ENCODE measurements at places on chromosomes 13 and 19.

DNA sequence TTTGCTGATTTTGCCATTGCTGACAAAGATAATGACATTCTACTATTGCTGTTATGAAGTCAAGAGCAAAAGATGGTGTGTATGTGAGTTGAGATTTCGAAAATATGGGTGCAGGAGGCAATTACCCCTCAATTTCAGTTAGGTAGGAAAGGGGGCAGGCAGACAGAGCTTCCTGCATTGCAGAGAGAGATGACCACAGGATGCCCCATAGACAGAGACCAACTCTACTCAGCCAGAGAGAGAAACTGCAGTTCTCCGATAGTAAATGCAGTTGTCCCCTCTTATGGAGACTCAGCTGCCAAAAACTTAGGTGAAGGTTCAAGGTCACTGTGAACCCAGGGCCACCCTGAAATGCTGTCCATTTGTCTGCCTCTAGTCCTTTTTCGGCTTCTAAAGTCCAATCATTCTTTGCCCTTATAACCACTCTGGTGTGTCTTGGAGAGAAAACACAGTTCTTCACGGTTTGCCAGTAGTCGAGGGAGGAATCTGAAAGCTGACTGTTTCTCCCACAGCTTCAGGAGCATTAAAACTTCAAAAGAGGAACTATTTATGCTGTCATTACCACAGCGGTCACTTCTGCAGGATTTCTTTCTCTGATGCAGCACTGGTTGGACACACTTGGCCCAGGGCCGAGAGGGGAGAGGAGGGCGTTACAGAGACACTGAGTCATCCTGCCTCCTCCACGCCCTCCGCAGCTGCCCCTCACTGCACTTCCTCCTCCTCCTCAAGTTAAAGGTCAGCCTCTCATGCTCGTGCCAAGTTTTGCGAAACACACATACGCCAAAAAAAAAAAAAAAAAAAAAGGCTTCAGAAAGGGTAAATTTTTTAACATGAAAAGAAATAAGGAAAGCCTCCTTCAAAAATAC, 264.3 kb downstream of the FOXO1 start:
- DNase-seq = no peak

DNA sequence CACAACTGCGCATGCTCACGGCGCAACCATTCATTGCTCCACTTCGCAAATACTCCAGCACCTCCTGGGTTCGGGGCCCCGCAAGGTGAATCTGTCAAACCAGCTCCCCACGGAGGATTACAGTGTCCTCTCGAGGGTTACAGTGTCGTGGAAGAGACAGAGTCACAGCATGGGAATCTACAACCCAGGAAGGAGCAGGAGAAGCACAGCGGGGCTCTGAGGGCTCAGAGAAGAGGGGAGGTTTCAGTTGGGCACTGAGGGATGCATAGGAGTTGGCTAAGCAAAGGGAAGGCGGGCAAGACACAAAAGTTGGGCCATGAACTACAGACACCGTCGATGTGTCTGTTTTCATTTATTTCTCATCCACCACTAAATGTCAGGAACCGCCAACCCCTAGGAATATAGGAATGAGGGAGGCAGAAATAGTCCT, 1.0 kb upstream of the GTF2F1 start:
- DNase-seq = no peak

- no peak for DNase-seq
These were observed 3.5 kb upstream of the OBI1 start for GRCh38 chr13:78662467-78662866.

GRCh38 chr19:49749771-49750170, 13.3 kb downstream of the TSKS start:
- no peak for DNase-seq

DNA sequence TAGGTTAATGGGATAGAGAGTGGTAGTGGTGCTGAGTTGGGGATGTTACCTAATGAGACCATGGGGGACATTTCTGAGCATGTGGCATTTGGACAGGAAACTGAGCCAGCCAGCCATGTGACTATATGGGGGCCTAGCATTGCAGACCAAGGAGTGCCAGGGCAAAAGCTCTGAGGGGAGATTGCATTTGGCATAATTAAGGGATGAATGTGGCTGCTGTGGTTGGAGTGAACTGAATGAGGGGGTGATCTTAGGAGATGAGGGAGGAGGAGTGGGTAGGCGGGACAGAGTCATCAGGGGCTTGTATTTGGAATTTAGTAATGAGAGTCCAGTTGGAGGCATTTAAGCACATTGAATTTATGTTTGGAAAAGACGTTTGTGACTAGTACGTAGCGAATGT, 6.6 kb downstream of the PCCA start:
- DNase-seq = no peak

DNA sequence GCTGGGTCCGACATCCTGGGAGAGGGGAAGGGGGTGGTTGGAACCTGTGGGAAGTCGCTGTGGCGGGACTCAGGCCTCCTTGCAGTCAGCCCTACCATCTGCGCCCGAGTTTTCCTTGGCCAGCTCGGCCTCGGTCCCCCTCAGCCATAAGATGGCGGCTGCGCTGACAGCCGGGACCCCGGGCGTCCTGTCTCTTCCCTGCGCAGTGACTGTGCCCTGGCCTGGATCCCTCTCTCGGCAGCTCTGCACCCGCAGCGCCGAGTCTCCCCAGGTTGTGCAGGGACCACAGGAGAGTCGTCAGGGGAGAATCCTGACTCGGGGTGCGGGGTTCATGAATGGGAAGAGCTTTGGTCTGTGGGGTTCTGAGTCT, 345 bp downstream of the ZNF257 start:
- DNase-seq = peak; percentile 5

DNA sequence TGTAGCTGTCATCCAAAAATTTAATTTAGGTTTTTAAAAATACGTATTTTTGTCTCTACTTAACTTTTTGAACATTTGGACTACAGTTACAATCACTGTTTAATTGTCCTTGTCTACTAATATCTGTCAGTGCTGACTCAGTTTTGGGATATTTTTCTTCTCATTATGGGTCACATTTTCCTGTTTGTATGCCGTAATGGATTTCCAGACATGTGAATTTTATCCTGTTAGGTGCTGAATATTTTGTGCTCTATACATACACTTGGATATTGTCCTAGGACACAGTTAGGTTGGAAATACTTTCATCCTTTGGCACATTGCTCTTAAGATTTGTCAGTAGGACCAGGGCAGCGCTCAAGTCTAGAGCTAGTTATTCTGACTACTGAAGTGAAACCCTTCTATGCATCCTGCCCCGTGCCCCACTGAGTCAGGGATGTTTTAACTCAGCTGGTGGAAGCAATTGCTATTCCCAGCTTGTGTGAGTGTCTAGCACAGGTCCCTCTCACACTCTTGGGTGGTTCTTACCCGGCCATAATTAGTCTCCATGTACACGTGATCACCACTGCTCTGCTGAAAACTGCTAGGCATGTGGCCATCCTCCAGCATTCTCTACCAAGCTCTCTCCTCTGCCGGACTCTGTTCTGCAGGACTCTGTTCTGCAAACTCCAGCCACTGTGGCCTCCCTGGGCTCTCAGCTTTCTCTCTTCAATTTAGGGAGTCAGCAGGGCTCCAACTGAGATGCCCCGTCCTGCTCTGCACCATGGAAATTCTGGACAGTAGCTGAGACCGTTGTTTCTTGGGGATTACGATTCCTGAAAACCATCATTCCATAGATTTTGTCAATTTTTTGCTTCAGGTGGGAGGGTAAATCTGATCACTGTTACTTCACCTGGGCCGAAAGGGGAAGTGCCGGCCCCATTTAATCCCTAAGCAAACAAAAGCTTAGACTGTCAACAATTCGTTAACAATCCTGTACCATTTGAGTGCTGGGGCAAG, 11.1 kb downstream of the PROZ start:
- no peak for DNase-seq

- DNase-seq = no peak
These were observed 39.8 kb downstream of the KCTD12 start for GRCh38 chr13:76846363-76846762.

GRCh38 chr13:97226013-97226412, 3.9 kb downstream of the MBNL2 start:
- DNase-seq = no peak

DNA sequence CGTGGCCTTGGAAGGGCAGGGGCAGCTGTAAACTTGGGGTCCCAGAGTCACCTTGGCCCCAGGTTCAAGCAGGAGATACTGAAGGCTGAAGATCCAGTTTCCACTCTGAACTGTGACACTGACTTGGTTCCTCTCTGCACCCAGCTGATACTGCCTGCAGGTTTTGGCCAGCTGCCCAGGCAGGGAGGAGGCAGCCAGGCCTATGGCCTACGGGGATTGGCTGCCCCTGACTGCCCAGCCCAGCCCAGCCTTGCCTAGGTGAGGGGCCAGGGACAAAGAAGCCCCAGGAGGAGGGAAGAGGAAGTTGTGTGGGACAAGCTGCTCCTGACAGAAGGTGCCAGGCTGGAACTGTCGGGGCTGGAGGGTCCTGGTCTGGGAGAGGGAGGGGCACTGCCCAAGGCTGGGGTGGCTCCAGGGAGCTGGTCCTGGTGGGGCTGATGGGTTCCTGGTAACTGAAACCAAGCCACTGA, 51.7 kb upstream of the CYP4F8 start:
- no peak for DNase-seq

- no peak for DNase-seq
These were observed 10.0 kb downstream of the CFD start for GRCh38 chr19:869245-870177.

- no peak for DNase-seq
These were observed 218.2 kb downstream of the FGF14 start for GRCh38 chr13:102183509-102184182.

- no peak for DNase-seq
These were observed 1.4 kb upstream of the NTF4 start for GRCh38 chr19:49065905-49066512.

- DNase-seq = no peak
These were observed 1187.7 kb upstream of the PCDH9 start for GRCh38 chr13:68417801-68418200.

- DNase-seq = no peak
These were observed 54.9 kb upstream of the ITM2B start for GRCh38 chr13:48178126-48178525.

DNA sequence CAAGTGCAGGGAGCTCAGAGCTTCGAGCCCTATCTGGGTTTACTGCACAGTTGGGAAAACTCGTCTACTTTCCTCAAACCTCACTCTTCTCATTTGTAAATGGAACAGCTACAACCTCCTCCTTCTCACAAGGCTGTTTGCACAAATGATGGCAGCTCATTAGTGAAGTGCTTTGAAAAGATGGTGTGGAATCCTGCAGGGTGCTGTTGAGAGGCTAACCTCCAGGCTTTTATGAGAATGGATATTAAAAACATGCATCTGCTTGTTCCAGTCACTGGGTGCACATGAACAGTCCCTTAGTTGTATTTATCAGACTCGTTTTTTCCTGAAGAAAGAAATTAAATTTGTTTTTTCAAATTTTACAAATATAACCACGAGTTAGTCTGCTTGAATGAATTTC, 36.6 kb downstream of the PCDH8 start:
- no peak for DNase-seq

DNA sequence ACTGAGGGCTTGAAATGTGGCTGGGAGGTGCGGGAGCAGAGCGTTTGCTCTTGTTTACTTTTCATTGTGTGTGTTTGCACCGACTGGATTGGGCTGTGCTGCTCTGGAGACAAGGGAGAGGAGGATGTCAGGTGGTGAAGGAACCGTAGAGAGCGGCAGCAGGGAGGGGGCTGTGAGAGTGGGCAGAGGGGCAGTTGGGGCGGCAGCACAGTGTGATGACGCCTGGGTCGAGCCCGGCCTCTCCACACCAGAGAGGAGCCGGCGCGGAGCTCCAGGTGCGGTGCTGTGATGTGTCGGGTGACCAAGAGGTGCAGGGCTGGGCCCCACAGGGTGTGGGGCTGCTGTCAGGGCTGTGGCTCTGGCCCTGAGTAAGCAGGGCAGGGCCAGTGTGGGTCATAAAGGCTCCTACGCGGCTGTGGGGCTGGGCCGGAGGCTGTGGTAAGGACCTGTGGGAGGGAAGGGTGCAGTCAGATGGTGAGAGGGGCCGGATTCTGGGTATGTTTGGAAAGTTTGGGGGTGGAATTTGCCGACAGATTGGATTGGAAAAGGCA, 10.5 kb downstream of the NAXD start:
- no peak for DNase-seq

DNA sequence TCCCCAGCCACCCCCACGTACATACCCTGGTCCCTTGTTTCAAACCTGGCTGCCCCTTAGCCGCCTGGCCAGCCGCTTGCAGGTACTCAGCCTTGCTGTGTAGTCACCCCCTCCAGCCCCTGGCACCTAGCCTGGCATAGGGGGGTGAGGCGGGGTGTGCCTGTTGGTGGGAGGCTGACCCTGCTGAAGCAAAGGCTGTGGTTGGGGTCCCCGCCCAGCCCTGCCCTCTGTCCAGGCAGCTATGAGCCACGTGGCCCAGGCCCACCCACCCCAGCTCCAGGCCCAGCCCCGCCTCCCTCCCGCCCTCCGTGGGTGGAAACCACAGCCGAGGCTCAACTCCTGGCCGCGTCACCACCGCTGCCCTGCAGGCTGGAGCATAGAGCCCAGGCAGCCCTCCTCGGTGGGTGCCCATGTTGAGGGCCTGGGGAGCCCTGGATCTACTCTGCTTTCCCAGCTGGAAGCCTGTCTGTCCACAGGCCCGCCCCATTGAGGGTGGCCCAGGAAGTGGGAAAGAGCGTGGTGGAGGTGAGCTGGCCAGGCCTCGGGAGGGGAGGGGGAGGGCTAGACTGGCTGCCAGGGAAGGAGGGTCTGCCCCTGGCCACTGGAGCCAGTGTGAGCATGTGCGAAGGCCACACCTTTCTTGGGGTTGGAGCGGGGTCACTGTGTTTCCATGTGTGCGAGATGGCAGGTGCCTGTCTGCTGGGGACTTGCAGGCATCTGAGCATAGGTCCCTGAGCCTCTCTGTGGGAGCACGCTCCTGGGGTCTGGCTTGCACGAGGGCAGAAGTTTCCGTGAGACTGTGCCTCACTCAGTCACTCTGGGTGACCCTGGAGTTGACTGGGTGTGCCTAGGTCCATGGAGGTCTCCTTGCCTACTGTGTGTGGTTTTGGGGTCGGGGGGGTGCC, 31.0 kb downstream of the PAK4 start:
- DNase-seq = no peak

DNA sequence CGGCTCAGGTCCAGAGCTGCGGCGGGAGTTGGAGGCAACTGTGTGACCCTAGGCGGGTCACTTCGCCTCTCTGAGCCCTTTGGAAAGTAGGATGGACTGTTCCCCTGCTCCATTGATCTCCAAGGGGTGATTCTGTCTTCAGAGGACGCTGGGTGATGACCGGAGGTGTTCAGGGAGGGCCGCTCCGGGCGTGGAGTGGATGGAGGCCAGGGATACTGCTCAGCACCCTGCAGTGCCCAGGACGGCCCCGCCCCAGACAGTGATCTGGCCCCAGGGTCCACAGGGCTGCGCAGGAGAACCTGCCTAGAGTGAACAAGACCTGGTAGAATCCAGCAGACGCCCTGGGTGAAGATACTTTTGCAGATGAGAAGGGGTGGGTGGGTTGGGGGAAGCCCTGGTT, 7.0 kb downstream of the NCLN start:
- no peak for DNase-seq
